ENCODE measurements at places on chromosomes 13 and 19. TPM values are rescaled to one million over a fixed set of nuclear protein-coding genes. Genes with fewer than 3 reads are reported as not detected.

Gene CBY2
- not detected for total RNA-seq

Gene ATP8B3
- 0.79 TPM for total RNA-seq

Gene DLL3
- not detected for total RNA-seq

Gene IRGQ
- total RNA-seq: 23.5 TPM

Gene SLC1A6
- not detected for total RNA-seq

Gene ZNF416
- 6.1 TPM for total RNA-seq

Gene PABPC3
- 0.20 TPM for total RNA-seq

Gene POSTN
- total RNA-seq: 24.9 TPM

Data from upper lobe of left lung (tissue), 6 donors.